Upper lobe of left lung (tissue), 6 donors: ENCODE measurements at places on chromosomes 16 and 17.

DNA sequence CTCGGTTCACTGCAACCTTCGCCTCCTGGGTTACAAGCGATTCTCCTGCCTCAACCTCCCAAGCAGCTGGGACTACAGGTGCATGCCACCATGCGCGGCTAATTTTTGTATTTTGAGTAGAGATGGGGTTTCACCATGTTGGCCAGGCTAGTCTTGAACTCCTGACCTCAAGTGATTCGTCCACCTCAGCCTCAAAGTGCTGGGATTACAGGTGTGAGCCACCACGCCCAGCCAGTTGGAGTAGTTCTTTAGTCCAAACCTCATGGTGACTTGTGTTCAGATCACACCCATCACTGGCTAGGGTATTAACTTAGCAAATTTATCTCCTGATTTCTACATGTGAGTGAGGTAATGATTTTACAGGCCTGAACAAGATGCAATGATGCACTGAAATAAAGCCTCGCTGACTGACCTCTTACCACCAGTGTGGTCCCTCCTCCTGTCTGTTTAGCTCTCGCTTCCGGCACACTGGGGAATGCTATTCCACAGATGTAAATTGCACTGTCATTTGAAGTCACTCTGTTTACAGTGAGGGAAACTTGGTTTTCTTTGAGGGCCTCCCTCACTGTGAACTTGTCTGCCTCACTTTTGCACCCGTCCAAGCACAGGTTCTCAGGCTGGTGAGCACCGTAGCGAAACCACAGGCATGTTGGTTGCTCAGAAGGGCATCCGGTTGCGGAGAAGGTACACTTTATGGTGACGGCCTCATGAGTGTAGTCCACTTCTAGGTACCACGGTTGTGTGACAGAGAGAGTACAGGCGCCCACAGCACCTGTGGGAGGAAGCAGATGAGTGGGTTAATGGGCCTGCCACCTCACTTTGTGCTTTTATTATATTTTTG is 5.5 kb downstream of the IGSF6 start:
- peak; percentile 33 for DNase-seq

- no peak for DNase-seq
Observed at GRCh38 chr16:19718624-19718965, 524 bp downstream of the IQCK start.

GRCh38 chr17:41486809-41487530 is 2.7 kb downstream of the KRT36 start:
- peak; percentile 76 for DNase-seq

DNA sequence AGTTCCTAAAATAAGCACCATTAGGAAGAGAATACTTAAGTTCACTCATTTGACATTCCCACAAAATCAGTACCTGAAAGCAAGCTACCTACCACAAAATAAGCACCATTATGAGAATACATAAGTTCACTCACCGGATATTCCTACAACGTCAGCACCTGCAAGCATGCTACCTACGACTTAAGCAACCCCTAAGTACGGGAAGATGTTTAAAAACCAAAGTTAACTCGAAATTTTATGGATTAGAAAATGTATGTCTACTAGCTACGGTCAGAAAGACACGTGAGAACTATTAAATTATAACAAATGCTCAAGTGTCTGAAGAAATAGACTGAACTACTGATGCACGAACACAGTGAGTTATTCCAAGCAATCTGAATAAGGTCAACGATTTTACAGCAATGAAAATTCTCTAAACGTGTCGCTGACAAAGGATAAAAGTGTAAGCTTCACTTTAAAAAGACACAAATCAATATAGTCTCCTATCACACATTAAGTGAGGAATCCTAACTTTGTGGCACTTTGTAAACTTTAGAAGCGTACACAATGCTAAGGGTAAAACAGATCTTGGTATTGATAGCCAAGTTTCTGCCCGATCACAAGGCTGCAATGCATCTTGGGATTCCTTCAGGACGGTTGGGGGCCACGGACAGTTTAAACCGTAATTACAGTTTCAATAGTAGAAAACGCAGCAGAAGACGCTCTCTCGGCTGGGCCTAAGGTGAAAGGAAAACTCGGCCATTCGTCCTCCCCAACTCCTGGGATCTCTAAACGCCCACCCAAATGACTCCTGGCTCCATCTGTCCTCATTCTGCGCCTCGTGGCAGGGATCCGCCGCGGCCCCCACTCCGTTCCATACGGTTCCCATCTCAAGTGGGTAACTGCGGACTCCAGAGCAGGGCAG is 1.3 kb downstream of the GSPT1 start:
- DNase-seq, result no peak

- no peak for DNase-seq
Observed at GRCh38 chr17:73470316-73470826, 158.6 kb upstream of the CDC42EP4 start.

GRCh38 chr16:3242709-3243108 is 7.8 kb upstream of the ZNF200 start:
- no peak for DNase-seq

DNA sequence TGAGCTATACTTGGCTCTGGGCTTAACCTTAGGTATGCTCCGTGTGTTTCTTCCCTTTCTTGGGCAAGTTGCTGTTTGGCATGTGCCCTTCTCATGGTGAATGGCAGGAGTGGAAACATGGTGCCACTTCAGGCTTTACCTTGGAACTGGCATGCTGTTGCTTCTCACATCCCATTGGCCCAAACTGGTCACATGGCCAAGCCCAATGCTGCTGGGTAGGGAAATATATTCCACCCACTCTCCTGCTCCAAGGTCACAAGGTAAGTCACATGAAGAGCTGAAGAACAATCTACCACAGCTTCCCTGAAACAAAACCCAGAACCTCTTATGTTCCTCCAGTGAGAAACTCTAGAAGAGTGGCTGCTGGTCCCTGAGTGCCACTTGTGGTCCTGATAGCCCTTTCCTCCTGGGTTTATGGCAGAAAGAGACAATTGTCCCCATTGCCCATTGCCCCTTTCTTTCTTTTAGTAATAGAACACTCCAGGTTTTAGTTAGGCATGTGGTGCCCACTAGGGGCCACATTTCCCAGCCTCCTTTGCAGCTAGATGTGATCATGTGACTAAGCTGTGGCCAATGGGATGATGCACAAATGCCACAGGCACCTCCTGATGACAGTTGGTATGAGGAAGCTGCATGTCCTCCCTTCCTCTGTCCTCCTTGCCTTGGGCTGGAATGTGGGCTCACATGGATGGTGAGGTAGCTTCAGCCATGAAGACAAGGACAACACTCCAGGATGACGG is 50.3 kb downstream of the MEOX1 start:
- no peak for DNase-seq

- DNase-seq, result no peak
Observed at GRCh38 chr17:76972046-76972641, 103.9 kb downstream of the MGAT5B start.

- no peak for DNase-seq
Observed at GRCh38 chr17:50533185-50533584, 650 bp downstream of the EPN3 start.

- DNase-seq, result peak; percentile 62
Observed at GRCh38 chr16:23871924-23872323, 36.1 kb downstream of the PRKCB start.

GRCh38 chr16:64865069-64865696 is 256.7 kb downstream of the CDH11 start:
- no peak for DNase-seq

GRCh38 chr17:14057591-14057990 is 11.7 kb upstream of the COX10 start:
- no peak for DNase-seq

GRCh38 chr16:25297151-25297787 is 39.6 kb upstream of the ZKSCAN2 start:
- DNase-seq, result no peak

- DNase-seq, result no peak
Observed at GRCh38 chr17:39794249-39794970, 56.7 kb downstream of the GRB7 start.

DNA sequence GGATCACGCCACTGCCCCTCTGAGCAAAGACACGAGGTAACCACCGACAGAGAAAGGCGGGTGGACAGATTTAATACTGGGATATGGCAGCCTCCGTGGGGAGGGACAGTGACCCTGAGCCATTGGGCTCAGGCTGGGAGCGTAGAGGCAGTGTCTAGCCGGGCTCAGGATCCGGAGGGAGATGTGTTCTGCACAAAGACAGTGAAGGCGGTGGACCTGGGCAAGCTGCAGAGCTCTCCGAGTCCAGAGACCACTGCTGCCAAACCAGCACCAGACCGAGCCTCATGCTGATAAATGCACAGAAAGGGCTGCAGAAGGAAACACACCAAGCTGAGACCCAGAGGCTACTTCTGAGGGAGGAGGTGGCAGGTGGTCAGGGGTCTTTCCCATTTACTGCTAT is 26.5 kb upstream of the MTSS2 start:
- DNase-seq, result no peak

GRCh38 chr16:81066681-81067080 is 10.4 kb downstream of the C16orf46 start:
- no peak for DNase-seq

- DNase-seq, result no peak
Observed at GRCh38 chr16:7504844-7505243, 172.2 kb downstream of the RBFOX1 start.

DNA sequence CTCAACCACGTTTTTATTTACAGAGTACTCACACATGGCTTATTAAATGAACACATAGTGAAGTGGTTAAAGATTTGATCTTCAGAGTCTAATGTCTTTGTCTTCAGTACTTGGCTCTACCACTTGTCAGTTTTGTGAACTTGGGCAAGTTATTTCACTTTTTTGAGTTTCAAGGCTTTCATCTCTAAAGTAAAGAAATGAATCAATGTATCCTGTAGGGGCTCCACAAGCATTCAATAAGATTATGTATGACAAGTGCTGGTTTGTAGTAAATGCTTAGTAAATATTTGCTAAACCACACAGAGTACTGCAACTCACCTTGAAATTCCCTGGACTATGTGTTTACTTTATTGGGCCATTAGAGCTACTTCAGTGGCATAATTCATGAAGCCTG is 446.0 kb upstream of the GOT2 start:
- no peak for DNase-seq

DNA sequence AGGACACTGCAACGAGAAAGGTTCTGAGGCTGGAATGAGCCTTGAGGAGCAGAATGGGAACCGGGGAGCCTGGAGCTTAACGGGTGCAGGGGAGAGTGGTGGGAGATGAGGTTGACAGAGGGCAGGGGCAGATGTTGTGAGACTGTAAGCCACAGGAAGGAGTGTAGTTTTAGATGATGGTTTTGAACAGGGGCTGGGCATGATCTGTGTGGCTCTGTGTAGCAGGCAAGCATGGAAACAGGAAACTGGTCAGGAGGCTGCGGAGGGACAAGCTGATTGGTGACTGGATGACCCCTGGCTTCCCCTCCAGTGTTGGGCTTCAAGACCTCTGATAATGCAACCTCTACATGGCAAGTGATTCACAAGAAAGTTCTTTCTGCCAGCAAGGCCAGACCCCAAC is 1.4 kb upstream of the CNGB1 start:
- no peak for DNase-seq

- no peak for DNase-seq
Observed at GRCh38 chr17:44976206-44976605, 8.1 kb upstream of the C1QL1 start.

- no peak for DNase-seq
Observed at GRCh38 chr17:50265690-50266315, 8.5 kb upstream of the TMEM92 start.

DNA sequence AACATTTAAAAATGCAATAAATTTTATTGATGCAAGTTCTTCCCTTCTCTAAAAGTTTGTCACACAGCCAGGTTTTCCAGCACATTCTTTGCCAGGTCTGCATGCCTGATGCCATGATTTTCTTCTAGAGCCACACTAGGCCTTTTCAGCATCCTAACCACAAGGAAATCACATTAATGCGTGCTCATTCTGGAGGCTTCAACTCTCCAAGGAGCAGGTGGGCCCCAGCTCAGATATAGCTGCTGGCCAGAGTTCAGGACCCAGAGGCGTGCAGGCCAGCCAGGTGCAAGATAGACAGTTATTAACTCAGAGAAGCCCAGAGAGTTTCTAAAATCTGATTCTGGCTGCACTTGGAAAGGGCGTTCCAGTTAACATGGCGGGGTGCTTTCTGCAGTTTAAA is 124.5 kb upstream of the MAF start:
- DNase-seq, result no peak

DNA sequence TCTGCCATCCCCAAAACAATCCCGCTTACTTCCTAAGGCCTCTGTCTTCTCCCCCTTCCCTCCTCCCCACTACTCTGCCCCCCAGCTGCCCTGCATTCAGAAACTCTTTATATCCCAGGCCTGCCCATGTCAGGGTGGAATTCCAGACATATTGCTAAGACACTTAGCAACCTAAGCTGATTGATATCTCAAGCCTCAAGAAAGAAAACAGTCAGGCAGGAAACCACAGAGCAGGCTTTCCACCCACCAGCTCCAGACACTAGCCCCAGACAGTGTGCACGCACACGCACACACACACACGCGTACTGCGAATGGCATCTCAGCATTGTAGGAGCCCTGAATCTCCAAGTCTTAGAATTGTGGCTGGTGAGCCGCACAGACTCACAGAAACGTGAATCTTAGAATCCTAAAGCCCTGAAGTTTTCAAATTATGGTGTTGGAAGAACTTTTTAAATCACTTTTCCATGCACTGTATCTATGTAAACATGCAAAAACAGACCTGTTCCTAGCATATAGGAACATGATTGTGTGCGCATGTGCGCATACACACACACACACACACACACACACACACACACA is 8.8 kb upstream of the LPCAT2 start:
- DNase-seq, result no peak

- peak; percentile 89 for DNase-seq
Observed at GRCh38 chr16:87636050-87636684, 33.9 kb downstream of the JPH3 start.

GRCh38 chr17:2724784-2725164 is 13.2 kb upstream of the CLUH start:
- peak; percentile 89 for DNase-seq

- no peak for DNase-seq
Observed at GRCh38 chr17:2883544-2884213, 87.4 kb downstream of the RAP1GAP2 start.

- DNase-seq, result no peak
Observed at GRCh38 chr16:27465483-27465879, 63.5 kb downstream of the IL21R start.

GRCh38 chr17:57645950-57646665 is 99.0 kb downstream of the CCDC182 start:
- no peak for DNase-seq

DNA sequence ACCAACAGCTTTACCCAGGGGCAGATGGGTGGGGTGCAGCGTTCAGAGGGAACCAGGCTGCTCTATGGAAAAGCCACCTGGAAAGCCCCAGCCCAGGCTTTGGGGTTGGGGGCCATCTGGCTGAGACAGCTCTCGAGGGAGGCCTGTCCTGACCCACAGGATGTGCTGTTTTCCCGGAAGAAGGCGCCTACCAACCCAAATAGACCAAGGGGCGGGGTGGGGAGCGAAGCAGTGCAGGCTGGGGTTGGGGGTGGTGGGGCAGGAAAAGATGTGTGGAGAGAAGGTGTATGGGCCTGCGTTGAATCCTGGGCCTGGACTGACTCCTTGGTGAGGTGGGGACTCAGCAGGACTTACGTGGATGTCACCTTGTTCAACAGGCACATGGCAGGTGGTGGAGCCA is 87.9 kb downstream of the N4BP1 start:
- DNase-seq, result no peak

DNA sequence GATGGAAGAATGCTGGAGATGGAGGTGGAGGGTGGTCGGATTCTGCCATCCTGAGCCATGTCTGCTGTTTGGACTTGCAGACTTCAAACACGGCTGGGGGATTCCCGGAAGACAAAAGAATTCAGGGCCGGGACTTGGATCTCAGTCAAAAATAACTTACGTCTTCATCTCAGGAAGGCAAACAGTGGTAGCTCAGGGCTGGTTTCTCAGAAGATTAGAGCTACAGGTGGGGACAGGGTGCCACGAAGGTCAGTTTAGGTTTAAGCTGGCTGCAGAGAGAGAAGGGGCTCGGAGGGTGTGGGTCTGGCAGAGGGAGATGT is 4.3 kb upstream of the RHBDL3 start:
- DNase-seq, result no peak
